CD4-positive, alpha-beta T cell treated with Interleukin-17A for 1 hour (primary cell): ENCODE measurements at places on chromosomes 13 and 19.

DNA sequence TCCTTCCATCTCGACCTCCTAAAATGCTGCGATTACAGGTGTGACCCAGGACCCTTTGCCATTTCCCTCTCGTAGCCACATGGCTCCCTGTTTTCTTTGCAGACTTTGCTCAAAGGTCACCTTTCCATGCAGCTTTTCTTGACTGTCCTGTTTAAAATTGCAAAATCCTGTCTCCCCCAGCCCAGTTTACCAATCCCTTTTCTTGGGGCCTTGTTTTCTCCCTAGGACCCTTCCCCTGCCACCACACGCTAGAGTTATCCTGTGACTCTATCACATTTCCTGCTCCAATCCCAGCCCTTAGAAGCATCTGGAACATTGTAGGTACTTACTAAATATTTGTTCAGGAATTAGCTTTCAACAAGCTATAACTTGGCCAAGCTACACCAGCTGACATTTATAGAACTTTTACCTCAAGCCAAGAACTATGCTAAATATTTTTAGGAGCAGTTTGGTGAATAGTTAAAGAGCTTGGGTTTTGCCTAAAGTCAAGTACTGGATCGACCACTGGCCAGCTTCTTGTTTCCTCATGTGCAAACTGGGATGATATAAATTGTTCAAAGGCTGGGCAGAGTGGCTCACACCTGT, 9.1 kb upstream of the SERTAD3 start:
- DNase-seq = no peak

DNA sequence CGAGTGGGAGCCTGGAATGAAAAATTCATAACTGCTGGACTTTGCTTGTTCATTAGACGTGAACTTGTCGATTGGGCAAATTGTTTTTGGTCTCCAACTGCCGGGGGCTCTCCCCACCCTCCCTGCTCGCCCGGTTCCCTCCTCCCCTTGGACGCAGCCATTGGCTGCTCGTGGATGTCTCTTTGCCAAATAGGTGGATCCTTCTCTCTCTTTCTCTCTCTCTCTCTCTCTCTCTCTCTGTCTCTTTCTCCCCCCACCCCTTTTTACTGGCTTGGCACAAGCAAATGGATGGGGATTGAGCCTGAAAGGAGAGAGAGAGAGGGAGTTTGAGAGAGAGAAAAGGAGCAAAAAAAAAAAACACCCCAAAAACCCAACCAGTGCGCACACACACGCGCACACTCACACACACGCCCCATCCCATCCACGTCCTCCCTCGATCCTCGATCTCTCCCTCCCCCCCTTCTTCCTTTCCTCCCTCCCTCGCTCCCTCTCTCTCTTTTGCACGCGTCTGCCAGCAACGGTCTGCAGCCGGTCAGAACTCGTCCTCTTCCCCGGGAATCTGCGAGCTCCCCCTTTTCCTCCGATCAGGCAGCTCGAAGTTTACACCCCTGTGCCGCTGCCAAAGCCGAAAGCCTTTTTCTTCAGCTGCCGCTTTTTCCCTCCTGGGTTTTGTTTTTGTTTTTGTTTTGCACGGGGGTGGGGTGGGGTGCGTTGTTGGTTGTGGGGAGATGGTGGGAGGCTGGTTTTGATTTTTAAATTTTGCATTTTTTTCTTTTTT, 27.8 kb downstream of the NFIX start:
- DNase-seq = no peak

GRCh38 chr13:59413126-59413525, 750.6 kb downstream of the DIAPH3 start:
- no peak for DNase-seq

- no peak for DNase-seq
Observed at GRCh38 chr19:33024398-33024797, 40.3 kb downstream of the RHPN2 start.

DNA sequence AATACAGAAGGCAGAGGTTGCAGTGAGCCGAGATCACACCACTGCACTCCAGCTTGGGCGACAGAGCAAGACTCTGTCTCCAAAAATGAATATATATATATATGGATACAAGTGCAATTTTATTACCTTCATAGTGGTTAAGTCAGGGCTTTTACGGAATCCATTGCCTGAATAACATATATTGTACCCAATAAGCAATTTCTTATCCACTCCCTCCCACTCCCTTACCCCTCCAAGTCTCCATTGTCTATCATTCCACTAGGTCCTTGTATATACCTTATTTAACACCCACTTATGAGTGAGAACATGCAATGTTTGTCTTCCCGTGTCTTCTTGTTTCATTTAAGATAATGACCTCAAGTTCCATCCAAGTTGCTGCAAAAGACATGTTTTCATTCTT, 48.3 kb upstream of the AKAP11 start:
- DNase-seq = no peak
